RPMI7951 (cell line): ENCODE measurements at places on chromosomes 3 and 15. TPM values are rescaled to one million over a fixed set of nuclear protein-coding genes. Genes with fewer than 3 reads are reported as not detected.

DNA sequence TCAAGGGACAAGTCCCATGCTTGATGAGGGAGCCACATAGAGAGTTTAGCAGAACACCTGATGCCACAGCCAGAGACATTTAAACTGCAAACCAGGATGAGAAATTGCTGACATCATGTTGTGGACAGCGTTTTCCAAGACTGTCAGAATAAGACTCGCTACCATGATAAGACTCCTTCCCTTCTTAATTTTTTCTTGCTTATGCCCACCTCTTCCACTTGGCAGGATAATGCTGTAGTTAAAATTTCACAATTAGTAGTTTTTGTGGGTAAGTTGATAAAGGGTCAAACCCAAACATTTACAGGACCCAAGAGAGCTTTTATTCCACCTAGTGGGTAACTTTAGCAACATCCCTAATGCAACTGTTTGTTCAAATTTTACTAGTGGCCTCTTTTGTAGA is 3.0 kb upstream of the PIAS1 start:
- no peak for DNase-seq

DNA sequence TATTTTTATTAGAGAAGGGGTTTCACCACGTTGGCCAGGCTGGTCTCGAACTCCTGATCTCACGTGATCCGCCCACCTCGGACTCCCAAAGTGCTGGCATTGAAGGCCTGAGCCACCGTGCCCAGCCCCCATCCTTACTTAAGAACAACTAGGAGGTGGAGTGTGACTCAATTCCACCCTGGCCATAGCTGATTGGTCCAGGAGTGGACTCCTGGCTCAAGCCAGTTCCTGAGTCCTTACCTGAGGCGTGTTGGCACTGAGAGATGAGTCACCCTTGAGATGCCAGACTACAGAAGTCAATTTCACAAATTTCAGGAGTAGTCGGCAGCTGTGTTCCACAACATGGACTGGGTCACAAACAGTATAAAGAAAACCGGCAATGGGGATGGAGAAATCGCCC is 124.2 kb downstream of the SHQ1 start:
- DNase-seq, result no peak

DNA sequence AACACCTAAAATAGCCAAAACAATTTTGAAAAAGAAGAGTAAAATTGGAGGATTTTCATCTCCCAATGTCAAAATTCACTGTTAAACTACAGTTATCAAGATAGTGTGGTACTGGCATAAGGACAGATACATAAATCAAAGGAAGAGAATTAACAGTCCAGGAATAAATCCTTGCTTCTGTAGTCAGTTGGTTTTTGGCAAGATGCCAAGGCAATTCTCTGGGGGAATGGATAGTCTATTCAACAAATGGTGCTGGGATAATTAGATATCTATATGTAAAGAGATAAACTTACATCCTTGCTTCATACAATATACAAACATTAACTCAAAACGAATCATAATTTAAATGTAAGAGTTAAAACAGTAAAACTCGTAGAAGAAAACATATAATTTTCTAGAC is 57.9 kb upstream of the SELENOK start:
- DNase-seq, result no peak

- DNase-seq, result no peak
These were observed 274.4 kb downstream of the ADAMTSL3 start for GRCh38 chr15:83928392-83928734.

GRCh38 chr3:195844671-195845218 is 33.0 kb upstream of the MUC4 start:
- DNase-seq, result no peak

GRCh38 chr3:194089357-194090177 is 46.4 kb upstream of the HES1 start:
- peak; percentile 99 for DNase-seq

- DNase-seq, result no peak
These were observed 5.3 kb downstream of the MYZAP start for GRCh38 chr15:57596978-57597377.

DNA sequence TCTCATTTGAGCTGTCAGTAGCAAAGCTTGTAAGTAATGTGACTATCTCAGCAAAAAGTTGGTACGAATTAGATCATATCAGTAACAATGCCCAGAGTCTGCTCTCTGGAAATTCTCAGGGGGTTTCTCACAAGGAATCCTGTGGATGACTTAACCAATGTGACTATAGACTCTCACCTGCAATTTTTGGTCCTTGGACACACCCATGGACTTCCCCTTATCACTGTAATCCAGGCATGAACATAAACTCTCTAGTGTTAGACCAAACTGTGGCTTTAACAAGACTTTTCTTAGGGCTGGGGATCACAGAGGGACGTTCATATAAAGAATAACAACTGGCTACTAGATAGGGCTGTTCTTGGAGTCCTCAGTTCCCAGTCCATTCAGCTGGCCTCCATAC is 3.9 kb upstream of the ZNF80 start:
- no peak for DNase-seq

- DNase-seq, result peak; percentile 44
These were observed 412 bp downstream of the SLC41A3 start for GRCh38 chr3:126083511-126083912.

DNA sequence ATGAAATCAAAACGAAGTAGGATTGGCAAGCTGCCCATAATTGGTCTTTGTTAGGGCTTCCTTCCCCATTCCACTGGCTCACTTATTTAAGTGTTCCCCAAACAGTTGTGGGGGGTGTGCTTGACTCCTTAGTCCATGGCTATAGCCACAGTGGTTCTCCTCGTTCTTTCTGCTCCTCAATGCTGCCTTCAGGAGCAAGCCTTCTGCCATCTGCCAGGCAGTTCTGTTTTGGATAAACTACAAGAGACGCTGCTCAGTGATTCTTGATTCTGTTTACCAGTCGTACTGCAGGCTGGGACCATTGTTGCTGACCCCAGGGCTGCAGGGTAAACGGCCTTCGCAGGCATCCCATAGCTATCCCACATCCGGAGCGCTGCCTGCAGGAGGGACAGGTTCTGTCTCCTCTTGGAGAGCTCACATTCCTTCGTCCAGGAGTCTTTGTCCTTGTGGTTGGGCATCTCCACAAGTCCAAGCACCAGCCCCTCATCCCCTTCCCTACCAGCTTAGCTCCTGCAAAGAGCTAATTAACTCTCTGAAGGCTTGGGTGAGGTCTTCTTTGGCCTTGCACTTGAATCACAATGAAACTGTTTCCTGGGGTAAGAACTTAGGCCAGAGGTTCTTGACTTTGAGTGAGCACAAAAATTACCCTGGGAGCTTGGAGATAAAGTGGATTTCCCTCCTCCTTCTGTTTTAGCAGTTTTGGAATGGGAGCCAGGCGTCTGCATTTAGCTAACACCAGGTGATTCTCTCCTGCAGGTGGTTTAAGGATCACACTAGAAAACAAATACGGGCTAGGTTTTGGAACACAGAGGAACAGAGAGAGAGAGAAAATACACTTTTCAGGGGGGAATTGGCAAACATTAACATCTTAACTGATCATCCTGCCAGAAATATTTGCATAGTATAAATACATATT is 114.9 kb downstream of the SV2B start:
- DNase-seq, result no peak

- no peak for DNase-seq
These were observed 3.8 kb upstream of the CRYBG3 start for GRCh38 chr3:97817965-97818364.

DNA sequence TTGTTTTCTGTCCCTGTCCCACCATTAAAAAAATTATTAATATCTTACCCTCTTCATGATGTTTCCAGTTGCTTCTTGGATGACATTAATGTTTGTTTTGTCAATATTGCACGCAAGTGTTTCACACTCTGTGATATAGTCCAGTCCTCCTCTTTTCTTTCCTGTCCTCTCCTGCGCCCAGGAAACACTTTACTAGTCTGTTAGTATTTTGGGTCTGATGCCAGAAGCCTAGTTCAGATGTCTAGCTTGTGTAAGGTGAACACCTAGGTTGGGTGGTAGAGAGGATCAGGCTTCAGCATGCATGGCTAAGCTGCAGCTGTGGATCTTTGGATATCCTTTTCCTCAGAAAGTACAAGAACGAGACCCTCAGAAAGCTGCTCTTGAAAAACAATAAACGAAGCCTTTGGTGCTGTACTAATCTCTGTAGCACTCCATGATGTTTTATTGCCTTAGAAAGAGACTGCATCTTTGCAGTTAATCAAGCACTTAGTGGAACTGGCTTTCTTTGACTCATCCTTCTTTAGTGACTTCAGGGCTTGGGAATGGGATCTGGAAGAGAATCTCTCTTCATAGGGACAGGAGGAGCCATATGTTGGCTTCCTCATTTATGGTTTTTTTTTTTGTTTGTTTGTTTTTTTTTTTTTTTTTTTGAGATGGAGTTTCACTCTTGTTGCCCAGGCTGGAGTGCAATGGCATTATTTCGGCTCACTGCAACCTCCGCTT is 253.4 kb downstream of the LPP start:
- peak; percentile 41 for DNase-seq

- DNase-seq, result no peak
These were observed 3.5 kb downstream of the PLA1A start for GRCh38 chr3:119601154-119601553.

DNA sequence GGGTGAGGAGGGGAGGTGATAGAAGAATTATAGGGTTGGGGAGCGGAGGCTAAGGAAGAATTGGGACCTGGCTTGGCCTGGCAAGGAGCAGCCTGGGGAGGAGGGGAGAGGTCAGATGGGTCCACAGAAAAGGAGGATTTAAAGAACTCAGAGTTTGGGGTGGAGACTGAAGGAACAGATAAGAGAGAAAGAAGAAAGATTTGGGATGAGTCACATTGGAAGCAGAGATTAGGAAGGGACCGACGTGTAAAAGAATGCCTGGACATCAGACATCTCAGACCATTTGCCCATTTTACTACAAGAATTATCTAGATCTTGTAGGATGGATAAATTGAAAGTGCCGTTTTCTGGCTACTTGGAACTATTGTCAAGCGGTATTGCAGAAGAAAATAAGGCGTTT is 10.4 kb downstream of the TCAIM start:
- no peak for DNase-seq

GRCh38 chr3:69226071-69226470 is 103.7 kb upstream of the LMOD3 start:
- DNase-seq, result no peak

DNA sequence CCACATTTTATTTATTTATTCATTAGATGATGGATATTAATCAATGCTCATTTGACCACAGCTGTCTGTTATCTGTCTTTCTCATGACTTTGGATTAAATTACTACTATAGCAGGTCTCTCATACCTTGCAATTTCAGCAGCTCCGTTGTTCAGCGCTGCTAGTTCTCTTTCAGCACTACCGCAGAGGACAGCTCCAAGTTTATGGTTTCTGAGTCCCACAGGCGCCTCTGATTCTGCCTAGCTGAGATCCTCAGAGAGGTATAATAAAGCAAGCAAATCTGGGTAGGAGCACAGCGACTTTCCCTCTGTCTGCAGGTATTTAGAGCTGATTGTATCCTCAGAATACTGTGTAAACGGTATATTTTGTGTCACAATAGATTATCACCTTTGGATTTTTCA is 204.9 kb downstream of the CNTN4 start:
- DNase-seq, result peak; percentile 2

GRCh38 chr3:100425316-100425715 is 24.0 kb downstream of the LNP1 start:
- no peak for DNase-seq

DNA sequence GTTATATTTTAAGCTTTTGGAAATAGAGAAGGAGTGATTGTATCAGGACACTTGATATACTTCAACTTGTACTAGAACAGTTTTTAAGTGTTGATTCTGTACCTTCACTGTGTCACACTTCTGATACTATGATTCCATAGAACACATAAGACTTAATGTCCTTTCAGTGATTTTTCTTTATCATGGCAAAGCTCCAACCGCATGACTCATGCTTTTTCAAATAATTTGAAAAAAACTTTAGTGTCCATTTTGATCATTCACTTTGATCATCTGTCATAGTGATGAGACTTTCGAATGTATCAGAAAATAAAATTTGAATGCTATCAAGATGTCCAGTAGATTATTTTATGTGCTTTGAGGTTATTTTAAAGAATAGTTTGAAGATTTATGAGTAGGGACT is 32.0 kb downstream of the AP4E1 start:
- peak; percentile 27 for DNase-seq

GRCh38 chr3:93843981-93844380 is 129.7 kb downstream of the PROS1 start:
- peak; percentile 93 for DNase-seq

DNA sequence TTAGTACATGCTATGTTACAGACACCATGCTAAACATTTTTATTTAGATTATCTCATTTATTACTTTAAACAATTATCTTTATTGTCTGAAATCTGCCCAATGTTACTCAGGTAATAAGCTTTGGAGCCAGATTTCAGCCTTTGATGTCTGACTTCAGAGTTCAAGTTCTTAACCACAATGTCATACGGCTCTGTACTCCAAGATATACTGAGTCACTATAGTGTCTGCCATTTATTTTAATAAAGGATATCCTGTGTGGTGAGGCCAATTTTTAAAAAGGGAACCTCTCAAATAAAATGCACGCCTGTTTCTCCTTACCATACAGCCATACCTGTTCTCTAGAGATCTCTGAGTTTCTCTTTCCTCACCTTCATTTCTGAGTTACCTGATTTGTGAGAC is 193.1 kb downstream of the EPHA3 start:
- DNase-seq, result no peak

OR5AC2 gene
- total RNA-seq, result not detected in 2 replicates

FEZF2 gene
- not detected in 2 replicates for total RNA-seq

GFM1 gene
- total RNA-seq, result 46.9 and 50.6 TPM in 2 replicates

PPM1L gene
- 0.39 and 1.6 TPM in 2 replicates for total RNA-seq

LYZL4 gene
- total RNA-seq, result 1.5 and 1.6 TPM in 2 replicates
